ENCODE measurements at places on chromosomes 2 and 18.

DNA sequence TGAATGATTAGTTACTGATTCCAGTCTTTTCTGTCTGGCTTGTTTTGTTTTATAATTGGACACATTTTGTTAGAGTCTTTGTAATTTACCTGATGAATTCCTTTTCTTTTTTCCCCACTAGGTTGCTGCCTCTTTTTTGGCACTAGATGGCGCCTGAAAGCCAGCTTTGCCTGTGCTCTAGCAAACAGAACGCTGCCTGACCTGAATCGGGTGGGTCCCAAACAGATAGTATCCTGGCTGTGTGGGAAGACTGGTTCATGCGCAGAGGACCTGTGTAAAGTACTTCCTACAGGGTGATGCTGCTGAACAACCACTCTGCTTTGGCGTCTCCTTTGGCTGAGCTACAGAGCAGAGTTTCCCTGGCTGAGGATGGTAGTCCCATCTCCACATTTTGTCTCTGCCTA, 288.2 kb downstream of the IKZF2 start:
- DNase-seq, result peak; percentile 54

DNA sequence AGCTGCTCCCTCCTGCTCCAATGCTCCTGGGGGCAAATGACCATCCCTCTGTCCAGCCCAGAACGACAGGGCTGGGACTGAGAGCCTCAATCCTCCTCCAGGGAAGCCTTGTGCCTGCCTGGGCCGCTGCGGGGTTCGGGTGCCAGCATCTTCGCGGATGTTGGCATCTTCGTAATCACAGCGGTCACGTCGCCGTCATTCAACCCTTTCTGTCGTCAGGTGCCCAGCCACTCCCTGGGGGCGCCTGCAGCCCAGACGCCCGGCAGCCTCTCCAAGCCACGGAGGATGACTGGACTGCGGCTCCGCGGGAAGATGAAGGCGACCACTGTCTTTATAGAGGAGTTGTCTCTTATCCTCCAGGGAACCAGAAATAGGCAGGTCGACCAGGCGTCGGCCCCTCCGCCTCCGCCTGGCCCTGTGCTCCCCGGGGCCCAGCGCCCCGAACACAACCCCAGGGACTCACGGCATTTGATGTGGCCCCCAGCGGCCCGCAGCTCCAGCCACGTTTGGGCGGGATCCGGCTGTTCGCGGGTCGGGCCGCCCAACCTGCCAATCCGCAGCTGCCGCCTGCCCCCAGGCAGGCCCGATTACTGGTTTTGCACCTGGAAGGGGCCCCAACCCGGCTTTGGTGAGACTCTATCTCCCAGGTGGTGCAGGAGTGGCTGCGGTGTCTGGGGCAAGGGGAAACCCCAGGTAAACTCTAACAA, 113.9 kb downstream of the THNSL2 start:
- no peak for DNase-seq

- DNase-seq, result no peak
Observed at GRCh38 chr2:184078496-184078895, 519.8 kb upstream of the ZNF804A start.

GRCh38 chr2:37776487-37776886, 105.0 kb upstream of the CDC42EP3 start:
- no peak for DNase-seq

- DNase-seq, result no peak
Observed at GRCh38 chr2:31558401-31559295, 22.1 kb downstream of the SRD5A2 start.

DNA sequence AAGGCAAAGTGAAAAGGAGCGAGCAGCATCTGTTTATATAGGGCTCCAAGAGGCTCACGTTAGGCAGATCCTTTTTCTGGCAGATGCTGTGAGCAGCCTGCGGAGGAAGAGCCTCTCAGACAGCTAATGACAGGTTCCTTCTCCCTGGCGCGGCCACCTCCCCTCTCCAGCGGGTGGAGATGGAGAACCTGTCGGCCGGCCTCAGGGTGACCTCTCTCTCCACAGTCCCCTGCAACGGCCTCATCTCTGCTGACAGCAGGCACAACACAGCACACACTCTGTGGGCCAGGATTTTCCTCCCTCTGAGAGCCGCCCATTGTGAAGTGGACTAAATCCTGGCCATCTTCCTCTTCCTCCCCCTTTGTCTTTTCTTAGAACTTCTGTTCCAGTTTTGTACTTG, 119.8 kb downstream of the PRKCE start:
- no peak for DNase-seq

- DNase-seq, result no peak
Observed at GRCh38 chr2:4110273-4110672, 406.9 kb downstream of the DCDC2C start.

- DNase-seq, result no peak
Observed at GRCh38 chr2:228084717-228085116, 96.8 kb downstream of the SPHKAP start.

DNA sequence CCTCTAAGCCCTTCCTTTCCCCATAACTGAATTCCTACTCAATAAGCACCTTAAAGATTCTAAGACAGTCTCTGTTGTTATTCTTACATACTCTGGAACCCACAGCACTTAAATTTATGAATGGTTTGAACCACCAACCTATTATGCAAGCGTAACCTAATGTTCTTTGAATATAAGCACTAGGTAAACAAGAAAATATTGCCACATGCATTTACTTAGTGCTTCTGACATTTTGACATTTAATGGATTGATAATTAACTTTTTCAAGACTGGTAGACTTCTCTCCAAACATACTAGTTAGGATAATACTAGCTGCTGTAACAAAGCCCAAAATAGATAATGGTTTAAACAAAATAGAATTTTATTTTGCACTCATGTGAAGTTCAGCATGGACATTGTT, 164.8 kb downstream of the ARHGAP15 start:
- no peak for DNase-seq

Data from D341Med (cell line).